ENCODE measurements at places on chromosomes 4 and X. TPM values are rescaled to one million over a fixed set of nuclear protein-coding genes. Genes with fewer than 3 reads are reported as not detected.

Gene UNC5C
- total RNA-seq = not detected

Gene DUX4
- total RNA-seq = not detected

Gene FRYL
- total RNA-seq = 86.3 TPM

Gene RASGEF1B
- total RNA-seq = 7.9 TPM

GRCh38 chr4:80215449-80216052, 18.2 kb downstream of the PRDM8 start:
- DNase-seq = no peak

GRCh38 chr4:120053911-120054310, 12.7 kb downstream of the MAD2L1 start:
- DNase-seq = no peak

GRCh38 chr4:40246938-40247337, 50.1 kb downstream of the RHOH start:
- no peak for DNase-seq

DNA sequence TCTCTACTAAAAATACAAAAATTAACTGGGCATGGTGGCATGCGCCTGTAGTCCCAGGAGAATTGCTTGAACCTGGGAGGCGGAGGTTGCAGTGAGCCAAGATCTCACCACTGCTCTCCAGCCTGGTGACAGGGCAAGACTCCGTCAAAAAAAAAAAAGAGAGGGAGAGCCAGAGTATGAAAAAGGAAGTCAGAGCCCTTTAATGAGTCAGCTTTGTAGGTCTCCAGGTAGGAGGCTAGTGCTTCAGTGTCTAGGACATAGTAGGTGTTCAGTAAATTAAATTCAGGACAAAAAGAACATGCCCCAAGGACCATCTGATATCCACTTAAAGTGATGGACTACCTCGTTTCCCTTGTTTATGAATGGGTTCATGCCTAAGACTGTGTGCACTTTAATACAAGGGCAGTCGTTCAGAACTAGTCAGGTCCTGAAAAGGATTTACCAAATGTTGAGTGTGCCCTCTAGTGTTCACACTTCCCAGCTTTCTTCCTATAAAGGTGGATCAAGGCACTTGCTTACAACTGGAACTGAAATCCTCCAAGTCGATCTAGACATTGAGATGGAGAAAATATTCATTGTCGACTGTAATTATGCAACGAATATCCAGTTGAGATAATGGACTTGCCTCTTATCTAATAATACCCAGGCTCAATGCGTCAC, 29.0 kb downstream of the F9 start:
- no peak for DNase-seq

- DNase-seq = no peak
Observed at GRCh38 chrX:127259742-127260141, 440.2 kb downstream of the PRR32 start.

- DNase-seq = no peak
Observed at GRCh38 chrX:51742586-51742985, 656 bp upstream of the GSPT2 start.

DNA sequence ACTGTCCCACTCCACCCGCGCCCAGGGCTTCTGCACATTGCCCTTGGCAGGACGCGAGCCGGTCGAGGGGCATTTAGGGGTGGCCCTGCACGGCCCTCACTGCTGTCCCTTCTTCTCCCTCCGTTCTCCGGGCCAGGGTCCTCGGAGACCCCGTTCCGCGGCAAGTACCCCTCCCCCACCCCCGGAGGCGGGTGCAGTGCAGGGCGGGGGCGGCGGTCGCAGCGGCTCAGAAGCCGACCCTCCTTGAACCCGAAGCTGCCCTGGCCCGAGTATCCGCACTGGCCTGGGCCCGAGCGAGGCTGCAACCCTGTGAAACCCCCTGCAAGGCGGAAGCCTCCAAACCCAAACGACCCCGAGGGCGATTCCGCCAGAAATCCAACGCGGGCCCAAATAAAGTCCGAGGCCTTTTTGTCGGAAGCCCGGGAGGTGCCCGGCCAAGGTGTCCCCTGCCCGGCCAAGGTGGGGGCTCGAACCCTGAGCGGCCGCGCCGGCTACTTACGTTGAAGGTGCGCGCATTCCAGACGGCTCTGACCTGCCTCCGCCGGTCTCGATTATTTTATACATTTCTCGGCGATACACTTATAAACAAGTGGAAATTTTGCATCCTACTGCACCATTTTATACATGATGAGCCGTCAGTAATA, 53.1 kb upstream of the TMEM33 start:
- no peak for DNase-seq

- DNase-seq = no peak
Observed at GRCh38 chr4:675980-676870, 1.9 kb downstream of the MYL5 start.

GRCh38 chrX:40105835-40106675, 8.3 kb upstream of the BCOR start:
- peak; percentile 85 for DNase-seq

- no peak for DNase-seq
Observed at GRCh38 chrX:15679246-15679645, 14.6 kb upstream of the CLTRN start.

DNA sequence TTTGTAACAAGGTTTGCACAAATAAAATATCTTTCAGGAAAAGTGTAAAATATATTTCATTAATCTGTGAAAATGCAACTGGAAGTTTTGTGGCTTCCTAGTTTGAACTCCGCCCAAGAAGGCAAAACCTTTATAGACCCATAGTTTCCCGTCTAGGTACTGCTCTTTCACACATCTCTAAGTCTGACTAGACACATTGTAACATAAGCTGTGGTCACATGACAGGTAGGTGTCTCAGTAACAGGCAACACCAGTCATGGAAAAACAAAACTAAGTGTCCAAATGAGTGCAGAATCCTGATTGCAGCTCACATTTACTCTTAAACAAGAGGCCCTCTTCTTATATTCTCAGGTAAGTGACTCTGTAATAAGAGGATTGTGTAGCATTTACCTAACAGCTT, 55.6 kb downstream of the SNCA start:
- no peak for DNase-seq

DNA sequence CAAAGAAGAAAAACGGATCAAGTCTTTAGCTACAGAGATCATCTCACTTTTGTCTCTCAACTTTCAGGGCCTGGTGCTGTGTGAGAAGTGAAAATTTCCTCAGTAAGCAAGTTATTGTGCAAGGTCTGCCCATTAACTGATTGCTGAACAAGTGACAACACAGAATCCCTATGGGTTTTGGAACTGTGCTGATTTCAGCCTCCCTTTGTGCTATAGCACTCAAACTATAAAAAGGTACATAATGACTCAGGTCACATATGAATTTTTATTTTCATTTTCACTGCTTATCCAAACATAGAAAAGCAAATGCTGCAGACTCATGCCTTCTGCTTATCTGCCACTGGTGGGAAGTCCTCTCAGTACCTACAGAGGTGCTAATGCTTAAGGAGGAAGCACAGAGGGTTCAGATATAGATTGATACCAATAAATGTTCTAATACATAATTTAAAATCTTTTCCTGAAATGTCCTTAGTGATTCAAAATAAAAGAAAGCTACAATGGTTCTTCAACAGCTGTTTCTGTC, 576.2 kb upstream of the CT83 start:
- no peak for DNase-seq

DNA sequence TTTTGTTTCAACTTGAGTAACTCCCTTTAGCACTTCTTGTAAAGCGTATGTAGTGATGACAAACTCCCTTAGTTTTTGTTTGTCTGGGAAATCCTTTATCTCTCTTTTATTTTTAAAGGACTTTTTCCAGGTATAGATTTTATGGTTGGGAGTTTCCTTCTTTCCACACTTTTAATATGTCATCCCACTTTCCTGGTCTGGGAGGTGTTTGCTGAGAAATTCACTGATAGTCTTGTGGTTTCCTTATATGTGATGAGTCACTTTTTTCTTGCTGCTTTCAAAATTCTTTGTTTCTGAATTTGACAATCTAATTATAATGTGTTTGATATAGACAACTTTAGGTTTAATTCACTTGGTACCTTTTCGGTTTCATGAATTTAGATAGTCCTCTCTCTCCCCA, 353.9 kb downstream of the GPAT3 start:
- DNase-seq = no peak

GRCh38 chr4:32477518-32477917, 1757.3 kb downstream of the PCDH7 start:
- no peak for DNase-seq

GRCh38 chr4:117702353-117702752, 331.9 kb upstream of the NDST3 start:
- DNase-seq = no peak
